ENCODE measurements at places on chromosomes 5 and 9. TPM values are rescaled to one million over a fixed set of nuclear protein-coding genes. Genes with fewer than 3 reads are reported as not detected.

Gene PCA3
- not detected for total RNA-seq

Gene ASPN
- 1.1 TPM for total RNA-seq

Gene NR2F1
- 1.2 TPM for total RNA-seq

Gene COL15A1
- 34.7 TPM for total RNA-seq

Gene TMEM252
- not detected for total RNA-seq

Gene PTGES
- 0.32 TPM for total RNA-seq

Gene AOPEP
- 78.6 TPM for total RNA-seq

Gene CCNO
- not detected for total RNA-seq

Gene FCN2
- total RNA-seq = not detected

Gene IFNA1
- not detected for total RNA-seq

Gene NR4A3
- 1.5 TPM for total RNA-seq

Gene GABRA1
- not detected for total RNA-seq

Gene PRUNE2
- total RNA-seq = 7.6 TPM

Gene CAAP1
- 5.6 TPM for total RNA-seq

Gene PCDHGB6
- total RNA-seq = 2.2 TPM

Gene FOXD4L5
- 0.20 TPM for total RNA-seq

Gene SPINK7
- not detected for total RNA-seq

Gene IL31RA
- 0.15 TPM for total RNA-seq

Gene NR5A1
- total RNA-seq = 0.65 TPM

Gene TAS2R1
- not detected for total RNA-seq

Gene POU5F2
- total RNA-seq = 0.12 TPM

Gene HMCN2
- 6.7 TPM for total RNA-seq

Gene TAF1L
- total RNA-seq = not detected

Gene CD74
- 140 TPM for total RNA-seq

Gene NCS1
- 2.9 TPM for total RNA-seq

Gene C5orf46
- not detected for total RNA-seq

Gene C5orf34
- total RNA-seq = 0.53 TPM

Gene UQCRQ
- 985 TPM for total RNA-seq
